IPS DF 19.7 (cell line): ENCODE measurements at places on chromosomes 2 and 18.

DNA sequence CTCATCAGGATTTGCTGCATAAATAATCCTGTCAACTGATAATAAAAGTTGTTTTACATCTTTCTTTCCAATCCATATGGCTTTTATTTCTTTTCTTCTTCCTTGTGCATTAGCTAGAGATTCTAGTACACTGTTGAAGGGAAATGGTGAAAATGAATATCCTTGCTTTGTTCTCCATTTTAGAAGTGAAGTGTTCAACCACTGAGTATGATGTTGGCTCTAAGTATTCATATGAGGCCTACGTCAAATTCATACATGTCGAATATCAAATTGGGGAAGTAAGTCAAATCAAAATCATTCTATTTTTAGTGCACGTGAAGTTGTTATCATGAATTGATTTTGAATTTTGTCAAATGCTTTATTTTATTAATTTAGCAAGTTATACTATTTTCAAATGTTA, 7.8 kb upstream of the ACKR3 start:
- no peak for DNase-seq

DNA sequence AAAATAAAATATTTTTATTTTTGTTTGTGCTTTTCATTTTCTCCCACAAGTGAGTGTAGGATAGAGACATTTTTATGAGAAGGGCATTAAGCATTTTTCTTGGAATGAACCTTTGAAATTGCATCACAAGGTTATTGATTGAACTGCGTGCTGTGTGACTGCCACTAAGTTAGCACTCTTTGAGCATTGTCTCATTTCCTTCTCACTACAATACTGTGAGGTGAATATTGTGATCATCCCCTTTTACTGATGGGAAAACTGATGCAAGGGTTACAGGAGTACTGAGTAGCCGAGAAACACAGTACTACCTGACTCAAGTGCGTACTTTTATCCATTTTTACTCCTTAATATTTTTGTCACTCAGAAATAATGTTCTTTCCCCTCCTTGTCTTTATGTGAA, 2.0 kb downstream of the NBEAL1 start:
- no peak for DNase-seq

- DNase-seq: no peak
Observed at GRCh38 chr18:27824275-27824674, 352.7 kb downstream of the CDH2 start.

DNA sequence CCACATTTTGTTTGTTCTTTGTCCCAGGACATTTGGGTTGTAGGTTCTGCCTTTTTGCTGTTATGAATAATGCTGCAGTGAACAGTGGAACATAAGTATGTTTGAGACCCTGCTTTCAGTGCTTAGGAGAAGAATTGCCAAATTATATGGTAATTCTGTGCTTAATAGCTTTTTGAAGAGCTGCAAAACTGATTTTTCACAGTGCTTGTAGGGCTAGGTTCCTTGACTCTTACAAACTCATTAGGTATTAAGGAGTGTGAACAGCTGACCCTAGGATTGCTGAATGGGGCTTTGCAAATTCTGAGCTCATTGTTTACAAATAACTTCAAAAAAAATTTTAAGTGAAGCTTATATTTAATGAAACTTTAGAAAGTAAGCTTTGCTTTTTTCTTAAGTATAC, 154.2 kb downstream of the LTBP1 start:
- DNase-seq: no peak

GRCh38 chr2:218284106-218284811, 8.0 kb downstream of the TMBIM1 start:
- no peak for DNase-seq

DNA sequence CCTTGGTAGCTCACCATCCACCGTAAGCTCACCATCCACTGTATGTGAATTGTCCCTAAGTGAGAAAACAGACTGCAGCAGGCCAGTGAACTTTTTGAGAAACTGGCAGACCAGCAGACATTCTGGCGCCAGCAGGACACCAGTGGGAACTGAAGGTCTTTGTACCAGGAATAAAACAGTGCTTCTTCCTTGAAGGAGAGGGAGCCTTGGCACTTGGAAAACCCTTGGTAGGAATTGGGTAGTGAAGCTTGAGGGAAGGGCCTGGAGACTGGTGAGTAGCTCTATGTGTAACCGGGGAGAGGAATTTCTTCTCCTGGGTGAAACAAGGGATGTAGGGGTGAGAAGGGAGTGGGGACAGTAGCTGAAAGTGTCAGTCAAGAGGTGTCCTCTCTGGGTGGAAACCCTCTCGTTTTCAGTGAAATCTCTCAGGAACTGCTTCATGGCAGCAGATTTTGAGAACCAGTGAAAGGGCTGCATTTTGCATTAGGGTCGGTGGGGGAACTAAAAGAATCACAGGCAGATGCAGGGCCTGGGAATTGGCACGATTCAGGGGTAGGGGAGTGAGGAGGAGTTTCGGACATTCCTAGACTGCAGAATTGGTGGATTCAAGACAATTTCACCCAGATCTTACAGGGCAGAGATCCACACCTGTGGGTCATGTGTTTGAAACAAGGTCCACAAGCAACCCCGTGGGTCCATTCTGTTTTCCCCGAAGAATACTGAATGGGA, 131.5 kb upstream of the DLX2 start:
- no peak for DNase-seq

DNA sequence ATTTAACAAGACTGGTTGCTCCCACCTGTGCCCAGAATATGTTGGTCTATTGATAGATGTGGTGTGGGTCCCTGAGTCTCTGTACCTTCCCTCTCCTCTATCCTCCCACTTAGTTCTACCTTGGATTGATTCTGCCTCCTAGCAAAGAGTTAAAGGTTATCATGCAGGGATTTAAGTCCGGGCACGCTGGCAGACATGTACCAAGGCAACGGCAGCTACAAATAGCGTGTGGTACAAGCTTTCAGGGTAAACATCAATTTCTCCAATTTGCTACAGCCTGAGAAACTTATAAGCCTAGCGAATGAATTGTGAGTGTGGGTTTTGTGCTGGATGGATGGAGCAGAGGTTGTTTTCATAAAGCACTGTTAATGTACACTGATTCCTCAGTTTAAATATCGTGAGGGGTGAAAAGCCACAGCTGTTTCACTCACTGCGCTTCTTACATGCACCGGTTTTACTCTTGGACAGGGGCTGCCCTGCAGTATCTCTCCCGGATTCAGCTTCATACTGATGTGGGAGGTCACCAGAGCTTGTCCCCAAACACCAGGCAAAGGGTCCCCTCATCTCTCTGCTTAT, 289.8 kb downstream of the ICOS start:
- no peak for DNase-seq

GRCh38 chr2:3280197-3280596, 97.4 kb downstream of the EIPR1 start:
- no peak for DNase-seq

GRCh38 chr18:68435581-68435980, 279.3 kb downstream of the TMX3 start:
- no peak for DNase-seq

GRCh38 chr2:96769814-96770213, 9.1 kb downstream of the CNNM4 start:
- no peak for DNase-seq

GRCh38 chr2:28405537-28405936, 12.9 kb downstream of the FOSL2 start:
- no peak for DNase-seq

DNA sequence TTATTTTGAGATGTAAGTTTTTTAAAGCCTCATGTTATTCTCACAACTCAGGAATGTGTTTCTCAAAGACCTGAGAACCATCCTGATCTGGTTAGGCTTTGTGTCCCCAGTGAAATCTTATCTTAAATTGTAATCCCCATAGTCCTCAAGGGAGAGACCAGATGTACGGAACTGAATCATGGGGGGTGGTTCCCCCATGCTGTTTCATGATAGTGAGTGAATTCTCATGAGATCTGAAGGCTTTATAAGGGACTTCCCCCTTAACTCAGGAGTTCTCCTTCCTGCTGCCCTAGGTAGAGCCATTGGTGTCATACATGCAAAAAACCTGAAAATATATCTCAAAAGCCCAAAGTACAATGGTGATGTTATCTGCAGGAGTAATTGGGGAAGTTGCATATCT, 836.7 kb downstream of the CBLN2 start:
- no peak for DNase-seq
